GM03348 (cell line): ENCODE measurements at places on chromosomes 13 and 19.

- no peak for DNase-seq
These were observed 4.0 kb downstream of the DDX39A start for GRCh38 chr19:14414926-14415690.

DNA sequence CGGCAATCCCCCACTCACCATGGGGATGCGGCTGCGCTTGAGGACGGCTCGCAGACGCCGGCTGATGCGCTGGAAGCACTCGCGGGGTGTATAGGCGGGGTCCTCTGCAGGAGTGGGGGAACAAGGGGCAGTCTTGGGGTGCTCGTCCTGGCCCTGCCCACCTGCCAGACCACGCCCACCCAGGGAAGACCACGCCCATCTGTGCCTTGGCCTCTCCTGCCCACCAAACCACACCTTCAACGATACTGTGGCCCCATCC lies 6.7 kb downstream of the RNU6-9 start:
- DNase-seq = no peak

DNA sequence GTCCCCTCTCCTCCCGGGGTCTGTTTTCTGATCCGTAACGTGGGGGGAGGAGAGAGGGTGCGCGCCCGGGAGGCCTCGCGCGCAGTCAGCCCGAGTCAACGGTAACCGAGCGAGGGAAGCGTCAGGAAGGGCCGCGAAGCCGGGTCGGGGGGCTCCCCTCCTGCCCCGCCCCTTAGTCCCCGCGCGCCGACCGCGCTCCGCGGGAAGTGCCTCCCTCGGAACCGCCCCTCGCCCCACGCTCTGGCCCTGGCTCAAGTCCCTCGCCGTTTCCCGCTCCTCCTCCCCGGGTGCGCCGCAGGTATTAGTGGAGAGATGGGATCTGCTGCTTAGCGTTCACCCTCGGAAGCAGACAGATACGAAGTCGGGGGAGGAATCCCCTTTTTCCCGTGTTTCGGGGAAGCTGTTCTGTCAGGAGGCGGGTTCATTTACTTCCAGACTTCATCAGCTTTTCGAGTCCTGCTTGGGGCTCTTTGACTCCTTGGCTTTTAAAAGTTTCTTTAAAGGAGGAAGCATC lies 770 bp downstream of the HNRNPM start:
- DNase-seq = peak; percentile 66

DNA sequence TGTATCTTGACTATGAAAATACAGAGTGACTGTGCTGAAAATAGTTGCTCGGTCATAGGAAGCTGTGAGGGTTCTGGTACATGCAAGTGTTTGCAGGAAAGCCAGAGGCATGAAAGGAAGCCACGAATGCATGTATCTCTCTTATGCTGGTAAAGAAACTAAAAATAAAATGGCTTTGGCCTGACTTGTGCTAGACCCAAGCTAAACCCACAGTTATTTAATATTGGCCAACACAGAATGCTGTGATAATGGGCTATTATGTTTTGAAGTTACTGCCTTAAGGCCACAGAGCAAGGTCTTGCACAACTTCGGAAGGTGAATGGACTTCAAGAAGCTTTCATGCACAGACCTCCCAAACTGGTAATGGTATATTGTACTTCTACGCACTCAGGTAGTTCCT lies 518.2 kb upstream of the HTR2A start:
- peak; percentile 7 for DNase-seq

DNA sequence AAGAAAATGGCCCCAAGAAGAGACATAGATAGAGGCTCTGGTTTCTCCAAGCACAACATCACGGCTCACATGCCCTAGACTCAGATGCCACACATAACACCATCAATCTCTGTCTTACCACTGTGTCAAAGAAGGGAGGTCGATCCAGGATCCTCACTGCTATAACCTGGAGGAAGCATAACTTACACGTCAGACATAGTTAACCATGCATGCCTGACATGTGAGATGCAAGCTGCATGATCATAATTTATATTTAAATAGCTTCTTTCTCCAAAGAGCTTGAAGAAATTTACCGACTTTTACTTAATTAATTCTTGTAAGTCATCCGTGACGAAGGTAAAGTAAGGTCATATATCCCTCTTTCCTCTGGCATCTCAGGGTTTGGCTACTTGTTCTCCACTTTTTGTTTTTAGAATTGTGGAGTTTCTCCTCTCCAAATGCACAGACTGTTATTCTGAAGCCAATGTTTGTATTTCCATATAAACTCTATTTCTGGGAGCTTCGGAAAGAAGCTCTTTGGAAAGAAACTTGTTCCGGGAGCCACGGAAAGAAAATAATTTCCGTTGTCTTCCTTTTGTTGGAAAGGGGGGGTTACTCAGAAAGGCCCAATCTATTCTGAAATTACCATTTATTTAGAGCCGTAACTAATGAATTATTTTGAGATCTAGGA lies 205.6 kb downstream of the LHFPL6 start:
- no peak for DNase-seq

- no peak for DNase-seq
These were observed 211.5 kb downstream of the URI1 start for GRCh38 chr19:30153326-30154210.

DNA sequence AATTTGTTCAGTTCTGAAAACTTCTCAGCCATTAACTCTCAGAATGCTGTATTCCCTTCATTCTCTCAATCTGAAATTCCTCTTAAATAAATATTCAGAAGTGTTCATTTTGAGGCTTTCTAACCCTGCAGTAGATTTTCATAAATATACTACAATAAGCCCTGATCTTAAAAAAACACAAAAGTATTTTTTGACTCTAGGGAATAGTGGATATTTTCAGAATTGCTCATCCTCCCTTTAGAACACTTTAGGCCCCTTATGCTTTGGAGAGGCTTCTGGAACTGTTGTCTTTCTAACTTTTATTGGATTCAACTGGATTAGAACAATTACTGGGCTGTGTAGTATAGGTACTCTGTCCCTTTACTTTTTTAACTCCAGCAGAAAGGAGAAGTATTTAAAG lies 1662.6 kb upstream of the MIR17HG start:
- no peak for DNase-seq

- DNase-seq = no peak
These were observed 1.4 kb downstream of the HNRNPM start for GRCh38 chr19:8446061-8446709.
